Urinary bladder (tissue), 4 donors: ENCODE measurements at places on chromosomes 7 and 10.

GRCh38 chr10:122098924-122099323 lies 110.0 kb downstream of the TACC2 start:
- DNase-seq: no peak

GRCh38 chr10:128150561-128150960 lies 24.3 kb upstream of the MKI67 start:
- no peak for DNase-seq

DNA sequence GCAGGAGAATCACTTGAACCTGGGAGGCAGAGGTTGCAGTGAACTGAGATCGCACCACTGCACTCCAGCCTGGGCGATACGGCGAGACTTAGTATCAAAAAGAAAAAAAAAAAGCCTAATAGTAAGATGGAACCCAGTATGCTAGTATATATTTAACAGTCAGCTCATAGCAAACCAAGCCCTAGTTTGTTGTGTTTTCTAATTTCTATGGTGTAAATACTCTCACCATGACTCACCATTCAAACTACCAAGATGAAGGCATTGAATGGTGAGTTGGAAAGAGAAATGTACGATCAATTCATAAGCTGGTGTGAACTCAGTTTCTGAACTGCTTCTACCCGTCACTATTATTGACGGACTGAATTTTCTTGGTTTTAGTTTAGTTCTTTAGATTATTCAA lies 173.7 kb upstream of the KAT6B start:
- DNase-seq: no peak

GRCh38 chr7:11332186-11332864 lies 358.7 kb downstream of the PHF14 start:
- DNase-seq: no peak

- DNase-seq: no peak
Measured at GRCh38 chr7:42174391-42174912, 62.6 kb downstream of the GLI3 start.

DNA sequence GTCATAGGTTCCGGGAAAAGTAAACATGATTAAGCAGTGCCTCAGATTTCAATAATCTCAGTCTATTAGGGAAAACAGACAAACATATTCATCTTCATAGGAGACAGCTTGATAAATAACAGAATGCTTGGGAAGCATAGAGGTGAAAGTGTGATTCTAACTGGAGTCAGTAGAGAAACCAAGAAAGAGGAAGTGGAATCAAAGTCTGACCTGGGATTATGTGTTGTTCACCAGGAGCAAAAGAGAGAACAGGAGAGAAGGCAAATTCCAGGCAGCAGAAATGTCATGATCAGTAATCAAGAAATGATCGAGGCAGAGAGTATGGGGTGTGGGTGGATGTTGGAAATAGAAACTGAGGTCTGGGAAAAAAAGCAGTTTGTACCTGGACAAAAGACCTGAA lies 43.7 kb downstream of the DGKB start:
- DNase-seq: no peak

- no peak for DNase-seq
Measured at GRCh38 chr7:94580601-94581000, 71.0 kb downstream of the CASD1 start.

GRCh38 chr10:34107626-34108516 lies 707.2 kb downstream of the PARD3 start:
- DNase-seq: no peak

DNA sequence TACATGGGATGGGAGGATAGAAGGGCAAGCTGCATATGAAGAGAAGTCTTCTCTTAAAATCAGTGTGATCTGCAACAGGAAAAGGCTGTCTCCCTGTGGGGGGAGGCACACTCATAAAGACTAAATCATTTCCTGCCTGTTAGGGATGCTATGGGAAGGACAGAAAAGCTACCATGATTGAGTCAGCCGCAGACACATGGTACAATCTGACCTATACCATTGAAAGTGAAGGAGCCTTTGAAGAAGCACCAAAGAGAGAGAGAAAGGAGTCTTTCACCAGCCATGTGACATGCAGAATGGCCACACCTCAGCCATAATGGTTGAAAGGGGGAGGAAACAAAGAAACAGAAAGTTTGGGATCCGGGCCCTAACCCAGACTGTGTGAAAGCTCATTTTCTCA lies 29.1 kb downstream of the NUDCD3 start:
- no peak for DNase-seq

GRCh38 chr10:1802413-1802812 lies 65.1 kb upstream of the ADARB2 start:
- DNase-seq: no peak

DNA sequence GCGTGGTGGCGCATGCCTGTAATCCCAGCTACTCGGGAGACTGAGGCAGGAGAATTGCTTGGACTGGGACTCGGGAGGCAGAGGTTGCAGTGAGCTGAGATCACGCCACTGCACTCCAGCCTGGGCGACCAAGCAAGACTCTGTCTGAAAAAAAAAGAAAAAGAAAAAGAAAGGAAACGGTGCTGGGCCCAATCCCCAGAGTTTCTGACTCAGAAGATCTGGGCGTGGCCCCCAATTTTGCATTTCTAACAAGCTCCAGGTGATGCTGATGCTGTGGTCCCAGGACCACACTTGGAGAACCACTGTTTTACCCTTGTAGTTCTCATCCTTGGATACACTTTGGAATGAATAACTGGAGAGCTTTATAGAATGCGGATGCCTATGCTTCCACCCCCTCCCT lies 79.0 kb downstream of the C10orf105 start:
- no peak for DNase-seq

GRCh38 chr7:100466653-100467605 lies 2.9 kb upstream of the SPACDR start:
- no peak for DNase-seq

DNA sequence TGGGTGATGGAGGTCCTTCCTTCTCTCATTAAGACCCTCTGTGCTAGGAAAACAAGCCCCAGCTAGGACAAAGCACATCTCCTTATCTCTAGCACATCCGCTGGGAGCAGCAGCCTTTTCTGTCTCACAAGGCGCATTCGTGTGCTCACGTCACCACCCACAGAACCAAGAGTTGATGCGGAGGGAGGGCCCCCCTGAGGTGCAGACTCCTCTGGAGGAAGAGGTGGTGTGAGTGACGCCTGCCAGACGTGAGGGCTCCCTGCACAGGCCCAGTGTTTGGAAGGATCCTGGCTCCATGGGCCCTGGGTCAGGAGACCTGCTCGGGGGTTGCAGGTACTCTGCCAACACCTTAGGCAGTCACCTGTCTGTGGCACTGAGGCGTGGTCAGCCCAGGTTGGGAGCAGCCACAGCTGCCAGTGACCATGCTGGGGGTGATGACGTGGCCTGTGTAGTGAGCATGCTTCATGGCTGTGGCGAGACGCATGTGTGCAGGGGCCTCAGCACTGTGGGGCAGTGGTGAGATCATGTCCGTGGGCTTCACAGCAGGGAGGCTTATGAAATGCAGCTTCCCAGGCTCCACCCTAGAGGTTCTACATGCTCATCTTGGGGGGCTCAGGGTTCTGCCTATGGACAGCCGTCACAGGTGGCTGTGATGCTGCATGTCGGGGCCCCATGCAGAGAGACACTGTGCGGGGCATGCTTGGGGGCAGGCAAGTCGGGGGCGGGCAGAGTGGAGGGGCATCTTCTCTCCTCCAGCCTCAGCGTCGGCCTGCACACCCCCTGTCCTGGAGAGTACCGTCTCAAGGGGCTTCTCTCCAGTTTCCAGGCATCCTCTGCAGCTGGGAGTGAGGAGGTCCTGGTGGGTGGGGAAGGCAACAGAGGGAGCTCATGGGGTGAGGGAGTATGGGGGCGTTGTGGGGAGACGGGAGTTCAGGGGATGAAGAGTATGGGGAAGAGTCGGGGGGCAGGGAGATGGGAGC lies 56.2 kb upstream of the DPYSL4 start:
- no peak for DNase-seq

DNA sequence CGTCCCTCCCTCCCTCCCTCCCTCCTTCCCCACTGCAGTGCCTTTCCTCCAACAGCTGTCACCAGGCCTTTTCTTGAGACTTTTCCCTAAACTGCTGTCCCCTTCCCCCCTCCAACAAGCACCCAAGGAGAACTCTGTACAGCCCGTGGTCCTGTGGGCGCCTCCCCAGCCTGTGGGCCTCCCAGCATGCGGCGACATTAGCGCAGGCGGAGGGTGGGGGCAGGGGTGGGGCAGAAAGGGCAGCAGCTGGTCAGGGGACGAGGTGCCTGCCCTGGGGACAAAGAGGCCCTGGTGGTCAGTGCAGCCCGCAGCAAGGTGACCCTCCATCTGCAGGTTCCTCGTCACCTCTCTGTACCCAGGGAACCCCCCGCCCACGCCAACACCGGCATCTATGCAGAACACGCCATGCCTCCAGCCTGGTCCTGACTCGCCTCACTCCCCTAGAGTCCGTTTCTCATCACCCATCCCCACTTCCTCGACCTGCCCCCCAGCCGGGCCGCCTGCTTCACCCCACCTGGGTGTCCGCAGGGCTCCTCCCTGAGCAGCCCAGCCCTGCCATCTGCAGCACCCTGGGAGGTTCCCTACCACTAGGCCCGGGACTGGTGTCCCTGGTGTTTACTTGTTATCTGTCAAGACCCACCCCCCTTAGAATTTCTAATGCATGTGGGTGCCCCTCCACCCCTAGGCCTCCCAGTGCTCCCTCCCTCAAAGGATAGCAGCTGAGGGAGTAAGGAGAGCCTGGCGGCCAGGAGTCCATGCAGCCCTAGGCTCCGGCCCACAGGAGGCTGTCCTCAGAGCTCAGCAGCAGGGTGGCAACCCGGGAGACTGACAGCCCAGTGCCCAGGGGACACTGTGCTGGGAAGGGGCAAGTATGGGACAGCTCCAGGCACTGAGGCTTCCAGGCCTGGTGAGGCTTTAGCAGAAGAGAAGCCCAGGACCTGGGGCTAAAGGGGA lies 147.8 kb downstream of the ARHGAP22 start:
- no peak for DNase-seq

- DNase-seq: no peak
Measured at GRCh38 chr10:110648692-110649346, 4.7 kb downstream of the RBM20 start.

- no peak for DNase-seq
Measured at GRCh38 chr10:117996709-117997108, 50.0 kb downstream of the RAB11FIP2 start.

DNA sequence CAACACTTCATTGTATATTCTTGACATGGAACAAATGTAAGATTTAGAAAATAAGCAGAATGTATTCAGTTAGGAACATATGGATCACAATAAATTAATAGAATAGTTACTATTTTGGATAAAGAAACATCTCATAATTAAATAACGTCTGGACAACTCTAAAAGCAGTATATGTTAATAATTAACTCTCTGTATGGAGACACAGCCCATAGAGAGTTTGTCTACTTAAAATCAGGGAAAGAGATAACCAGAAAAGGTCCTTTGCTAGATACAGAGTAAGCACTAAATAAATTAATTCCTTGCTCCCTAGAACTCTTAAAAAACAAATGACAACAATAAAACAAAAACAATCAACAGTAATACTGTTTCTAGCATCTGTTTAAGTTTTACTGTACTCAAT lies 184.4 kb upstream of the THSD7A start:
- DNase-seq: no peak

DNA sequence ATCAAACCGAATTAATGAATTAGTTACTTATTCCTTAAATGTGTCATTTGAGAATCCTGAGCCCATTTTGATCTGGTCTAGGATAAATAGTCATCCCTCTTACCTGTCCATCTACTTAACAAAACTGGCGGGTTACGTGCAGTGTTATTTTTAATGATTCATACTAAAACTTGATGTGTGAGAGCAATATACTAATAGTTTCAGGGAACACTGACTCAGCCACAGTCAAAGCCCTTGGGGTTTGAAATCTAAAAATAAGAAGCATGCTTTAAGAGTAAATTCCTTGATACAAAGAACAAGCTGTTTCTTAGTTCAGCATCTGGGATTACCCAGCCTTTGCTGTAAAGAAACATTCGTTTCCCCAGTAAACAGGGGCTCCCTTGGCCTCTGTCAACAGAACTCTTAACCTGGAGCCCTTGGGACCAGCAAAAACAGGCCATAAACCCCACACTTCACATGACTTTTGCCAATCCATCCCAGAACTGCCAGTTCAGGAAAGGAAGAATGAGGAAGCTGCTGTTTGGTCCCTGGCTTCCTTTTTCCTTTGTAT lies 370.6 kb upstream of the IGFBP3 start:
- no peak for DNase-seq

DNA sequence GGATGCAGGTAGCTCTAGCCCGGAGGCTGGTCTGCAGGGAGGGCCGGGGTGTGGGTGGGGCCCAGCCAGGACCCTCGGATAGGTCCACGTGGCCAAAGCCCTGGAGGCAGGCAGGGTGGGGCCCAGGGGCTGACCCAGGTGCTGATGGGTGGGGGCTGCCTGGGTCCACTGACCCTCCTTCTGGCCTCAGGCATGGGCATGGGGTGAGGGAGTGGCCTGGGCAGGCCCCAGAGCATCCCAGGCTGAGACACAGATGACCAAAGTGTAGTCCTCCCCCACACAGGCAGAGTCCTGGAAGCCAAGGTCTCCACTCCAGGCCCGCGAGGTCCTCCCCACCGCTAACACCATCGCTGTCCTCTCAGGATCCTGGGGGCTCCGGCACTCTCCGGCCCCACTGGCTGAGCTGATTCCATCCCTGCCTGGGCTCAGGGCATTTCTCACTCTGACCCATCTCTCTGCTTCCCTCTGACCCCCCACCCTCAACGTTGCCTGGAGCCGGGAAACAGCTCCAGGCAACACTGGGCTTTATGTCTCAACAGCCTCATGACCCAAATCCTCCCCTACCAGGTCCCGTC lies 20.7 kb upstream of the PPP2R2D start:
- no peak for DNase-seq

DNA sequence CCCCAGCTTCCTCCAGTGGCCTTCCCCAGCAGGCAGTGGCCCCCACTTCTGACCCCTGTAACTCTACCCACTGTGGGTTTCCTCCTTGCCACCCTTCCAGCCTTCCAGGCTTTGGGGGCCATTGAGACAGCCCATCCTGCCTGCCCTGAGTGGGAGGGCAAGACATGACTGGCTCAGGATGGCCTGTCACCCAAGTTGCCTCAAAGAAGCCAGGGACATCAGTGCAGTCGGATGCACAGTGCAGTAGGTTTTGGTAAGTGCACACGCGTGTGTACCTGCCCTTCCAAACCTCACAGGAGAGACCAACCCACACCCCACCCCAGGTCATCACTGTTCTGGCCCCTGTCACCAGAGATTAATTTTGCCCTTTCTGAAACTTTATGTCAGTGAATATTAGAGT lies 22.7 kb downstream of the ZMIZ2 start:
- no peak for DNase-seq

DNA sequence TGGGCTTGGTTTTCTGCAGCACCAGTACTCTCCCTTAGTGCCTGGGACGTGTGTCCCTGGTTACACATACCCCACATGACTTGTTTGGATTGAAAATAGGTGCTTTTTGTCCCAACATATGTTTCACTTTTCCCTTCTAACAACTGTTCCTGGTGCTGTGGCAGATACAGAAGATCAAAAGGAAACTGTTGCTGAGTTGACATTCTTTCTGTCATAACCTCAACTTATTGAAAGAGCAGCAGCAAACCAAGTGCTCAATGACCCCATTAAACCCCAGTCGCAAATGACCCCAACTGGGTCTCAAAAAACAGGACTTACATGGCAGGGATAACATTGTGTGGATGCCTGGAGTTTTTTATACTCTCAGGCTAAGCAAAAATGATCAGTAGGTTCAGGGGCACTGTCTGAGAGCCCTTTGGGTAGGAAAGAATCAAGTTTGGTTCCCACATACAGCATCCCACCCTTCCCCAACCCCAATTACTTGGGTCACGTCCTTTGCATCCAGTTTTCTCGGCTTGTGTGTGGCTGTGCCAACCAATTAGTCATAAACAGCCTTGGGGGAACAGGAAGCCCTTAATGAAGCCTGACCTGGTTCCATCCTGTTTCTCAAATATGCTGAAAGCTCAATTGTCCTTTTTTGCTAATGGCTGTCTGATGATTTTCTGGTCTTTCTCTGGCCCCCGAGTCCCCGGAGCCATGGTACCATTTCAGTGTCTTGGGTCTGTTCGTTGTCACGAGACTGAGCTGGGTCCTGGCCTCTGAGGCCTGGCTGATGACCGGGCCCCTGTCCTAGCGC lies 4.9 kb downstream of the HKDC1 start:
- DNase-seq: no peak
